ENCODE measurements at places on chromosomes 13 and 19.
A peak's percentile ranks its signal among the peaks of the same experiment; 100 is the strongest.

GRCh38 chr19:18715416-18715815, 31.9 kb downstream of the CRTC1 start:
- DNase-seq, result no peak

- DNase-seq, result no peak
Measured at GRCh38 chr13:32504263-32504662, 34.3 kb downstream of the N4BP2L2 start.

- DNase-seq, result no peak
Measured at GRCh38 chr13:47675871-47676270, 325.2 kb downstream of the SUCLA2 start.

DNA sequence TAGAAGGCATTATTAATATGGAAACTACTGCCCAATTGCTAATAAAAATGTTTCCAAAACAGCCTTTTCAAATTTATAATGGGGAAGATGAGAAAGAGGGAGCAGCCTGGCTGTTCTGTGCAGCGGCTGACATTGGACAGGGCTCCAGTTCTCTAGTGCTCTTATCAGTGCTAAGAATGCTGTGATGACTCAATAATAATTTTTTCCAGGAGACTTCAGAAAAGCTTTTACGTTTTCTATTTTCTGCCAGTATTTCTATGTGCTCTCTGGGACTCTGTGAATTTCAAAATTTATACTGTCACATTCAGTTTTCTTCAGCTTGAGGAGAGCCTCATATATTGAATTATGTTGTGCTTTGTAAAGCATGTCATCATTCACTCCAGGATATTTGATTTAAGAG, 209.6 kb downstream of the VWA8 start:
- DNase-seq, result no peak

DNA sequence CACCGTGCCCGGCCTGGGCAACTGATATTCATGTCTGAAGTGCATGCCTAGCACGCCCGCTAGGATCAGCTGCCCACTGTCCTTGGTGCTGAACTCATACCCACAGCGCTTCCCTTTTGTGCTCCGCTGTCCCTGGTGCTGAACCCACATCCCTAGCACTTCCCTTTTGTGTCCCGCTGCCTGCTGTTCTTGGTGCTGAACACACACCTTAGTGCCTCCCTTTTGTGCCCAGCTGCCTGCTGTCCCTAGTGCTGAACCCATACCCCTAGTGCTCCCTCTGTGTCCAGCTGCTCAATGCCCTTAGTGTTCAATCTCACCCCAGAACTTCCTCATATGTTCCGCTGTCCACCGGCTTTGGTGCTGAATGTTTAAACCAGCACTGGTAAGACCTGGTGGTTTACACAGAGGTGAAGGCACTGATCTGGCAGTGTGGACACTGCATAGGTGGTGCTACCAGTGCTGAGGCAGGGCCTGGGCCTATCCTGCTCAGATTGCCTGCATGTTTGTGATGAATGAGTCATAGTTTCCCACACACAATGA, 26.3 kb upstream of the SIGLEC11 start:
- peak; percentile 48 for DNase-seq

DNA sequence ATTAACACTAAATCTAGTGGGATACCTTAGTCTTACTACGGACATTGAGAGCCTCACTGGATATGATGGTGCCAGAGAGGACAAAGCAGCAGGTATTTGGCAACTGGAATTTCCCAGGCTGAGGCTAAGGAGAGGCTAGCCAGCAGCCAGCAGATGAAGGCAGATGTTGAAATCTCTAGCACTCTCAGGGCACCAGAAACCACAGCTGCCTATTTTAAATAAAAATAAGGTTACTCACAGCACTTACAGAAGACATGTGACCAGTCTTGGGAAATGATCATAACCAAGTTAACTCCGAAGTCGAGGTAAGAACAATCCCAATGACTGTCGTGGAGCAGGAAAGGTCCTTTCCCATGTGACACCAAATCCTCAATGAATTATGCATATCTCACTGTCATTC, 1726.0 kb downstream of the EFNB2 start:
- DNase-seq, result no peak

GRCh38 chr19:38786572-38787265, 2.3 kb upstream of the LGALS7B start:
- DNase-seq, result no peak

- DNase-seq, result no peak
Measured at GRCh38 chr13:46717275-46717674, 79.7 kb downstream of the ESD start.

DNA sequence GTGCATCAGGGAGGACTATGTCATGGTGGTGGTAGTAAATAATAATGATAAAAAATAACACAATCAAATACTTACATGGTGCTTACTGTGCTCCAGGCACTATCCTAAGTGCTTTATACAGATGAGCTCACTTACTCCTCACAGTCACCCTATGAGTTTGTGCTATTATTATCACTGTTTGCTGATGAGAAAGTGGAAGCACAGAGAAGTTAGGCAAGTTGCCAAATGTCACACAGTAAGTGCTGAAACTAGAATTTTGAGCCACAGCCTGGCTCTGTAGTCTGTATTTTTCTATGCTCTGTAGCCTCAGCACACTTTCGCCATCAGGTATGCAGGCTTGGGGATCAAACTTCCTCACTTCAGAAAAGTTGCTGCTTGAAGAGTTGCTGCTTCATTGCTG, 46.6 kb downstream of the HTR2A start:
- no peak for DNase-seq

DNA sequence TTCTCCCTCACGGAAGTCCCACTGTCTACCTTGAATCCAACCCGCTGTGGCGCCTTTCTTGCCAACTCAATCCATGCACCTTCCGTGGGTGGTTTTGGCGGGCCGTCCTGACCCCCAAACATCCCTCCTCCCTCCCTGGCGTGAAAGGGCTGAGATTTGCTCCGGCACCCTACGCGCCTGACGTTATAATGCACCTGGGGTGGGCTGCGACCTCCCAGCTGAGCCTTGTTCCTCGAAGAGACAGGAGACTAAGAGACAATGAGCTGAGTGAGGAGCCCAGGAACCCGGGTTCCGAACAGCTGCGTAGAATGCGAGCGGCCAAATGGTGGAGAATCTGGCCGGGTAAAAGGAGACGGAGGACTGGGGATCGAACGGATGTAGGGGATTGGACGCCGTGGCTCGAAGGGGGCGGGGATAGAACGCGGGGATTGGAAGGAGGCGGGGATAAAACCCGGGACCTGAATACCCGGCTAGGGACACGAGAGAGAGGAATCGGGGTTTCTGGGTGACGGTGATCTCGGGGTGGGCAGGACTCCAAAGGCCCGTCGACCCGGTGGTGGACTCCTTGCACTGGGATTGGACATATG, at the start of gene CPT1C:
Gene CPT1C (plus strand): TSS at position 461 of the 587 bp plus-strand sequence. CDS start 1,137 bp downstream, outside the sequence.
- DNase-seq, result peak; percentile 35

GRCh38 chr13:65034266-65034665, 2195.9 kb downstream of the PCDH9 start:
- DNase-seq, result no peak

DNA sequence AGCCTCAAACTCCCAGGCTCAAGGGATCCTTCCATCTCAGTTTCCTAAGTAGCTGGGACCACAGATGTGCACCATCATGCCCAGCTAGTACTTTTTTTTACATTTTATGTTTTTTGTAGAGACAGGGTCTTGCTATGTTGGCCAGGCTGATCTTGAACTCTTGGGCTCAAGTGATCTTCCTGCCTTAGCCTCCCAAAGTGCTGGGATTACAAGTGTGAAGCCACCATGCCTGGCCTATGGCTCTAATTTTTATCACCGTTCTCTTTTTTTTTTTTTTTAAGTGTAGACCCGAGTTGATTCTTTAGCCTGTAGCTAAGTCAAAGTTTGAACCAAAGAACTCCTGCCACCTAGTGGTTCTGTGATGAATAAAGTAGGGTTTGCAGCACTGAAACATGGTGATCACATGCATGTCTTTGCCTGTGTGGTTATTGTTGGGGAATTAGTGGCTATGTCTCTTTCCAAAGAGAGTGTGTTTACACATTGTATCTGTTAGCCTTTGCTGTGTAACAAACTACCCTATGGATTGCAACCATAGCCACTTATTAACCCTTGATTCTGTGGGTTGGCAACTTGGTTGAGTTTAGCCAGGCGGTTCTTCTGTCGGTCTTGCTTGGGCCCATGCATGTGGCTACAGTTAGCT, 11.6 kb downstream of the NFILZ start:
- DNase-seq, result peak; percentile 14

DNA sequence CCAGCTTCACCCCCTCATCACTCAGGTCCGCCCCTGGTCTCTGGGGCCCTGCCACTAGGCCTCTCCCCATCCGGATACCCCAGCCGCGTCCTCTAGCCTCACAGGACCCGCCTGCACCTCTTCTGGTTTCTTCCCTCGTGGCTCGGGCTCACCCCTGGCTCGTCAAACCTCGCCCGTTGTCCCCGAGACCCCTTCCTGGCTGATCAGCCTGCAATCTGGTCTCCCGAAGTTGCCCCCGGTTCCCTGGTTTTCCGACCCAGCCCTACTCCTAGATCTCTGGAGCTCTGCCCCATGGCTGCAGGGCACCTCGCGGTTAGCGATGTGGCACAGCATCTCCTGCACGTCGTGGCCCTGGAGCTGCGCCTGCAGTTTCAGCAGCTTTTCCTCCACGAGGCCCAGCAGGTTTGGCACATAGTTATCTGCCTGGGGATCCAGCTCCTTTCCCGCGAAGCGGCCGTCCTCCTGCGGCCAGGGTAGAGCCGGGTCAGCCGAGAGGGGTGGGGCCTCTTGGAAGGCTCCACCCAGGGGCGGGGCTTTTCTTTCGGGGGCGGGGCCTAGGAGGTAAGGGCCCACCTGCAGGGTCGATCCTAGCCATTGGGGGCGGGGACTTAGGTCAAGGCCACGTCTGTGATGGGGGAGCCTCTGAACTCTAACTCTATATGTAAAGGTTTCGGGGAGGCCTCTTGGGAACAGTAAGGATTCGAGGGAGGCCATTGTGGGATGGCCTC, 2.4 kb upstream of the RGL3 start:
- DNase-seq, result peak; percentile 18

GRCh38 chr19:19059018-19059836, 4.6 kb upstream of the SLC25A42 start:
- DNase-seq, result no peak

- DNase-seq, result no peak
Measured at GRCh38 chr19:45322744-45323281, at the start of gene CKM. CKM (minus strand) TSS chr19:45322875; CDS start chr19:45319713, 3,162 bp downstream.

DNA sequence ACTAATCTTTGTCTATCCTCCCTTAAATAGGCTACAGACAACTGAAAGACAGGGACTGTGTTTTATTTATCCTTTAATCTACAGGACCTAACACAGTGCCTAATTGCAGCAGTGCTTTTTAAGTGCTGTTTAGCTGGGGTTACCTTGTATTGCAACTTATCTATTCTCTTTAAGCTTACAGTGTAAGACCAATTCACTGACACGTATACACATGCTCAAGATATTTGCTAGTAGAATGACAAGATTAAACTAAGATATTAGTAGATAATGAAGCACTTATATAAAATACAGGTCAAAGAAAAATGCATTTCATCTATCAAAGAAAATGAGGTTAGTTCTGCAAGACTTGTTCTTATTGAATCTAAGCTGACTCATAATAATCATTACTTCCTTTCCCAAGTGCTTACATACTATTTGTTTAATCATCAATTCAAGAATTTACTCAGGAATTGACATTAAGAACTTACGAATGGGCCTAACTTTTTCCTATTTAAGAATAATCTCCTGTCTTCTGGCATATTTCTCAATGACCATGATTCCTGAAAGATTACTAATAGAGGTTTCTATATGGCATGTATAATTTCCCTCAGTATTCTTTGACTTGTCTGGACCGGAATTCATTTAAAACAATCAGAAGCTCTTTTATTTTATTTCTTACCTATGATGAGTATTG, 75.8 kb upstream of the MAB21L1 start:
- no peak for DNase-seq

DNA sequence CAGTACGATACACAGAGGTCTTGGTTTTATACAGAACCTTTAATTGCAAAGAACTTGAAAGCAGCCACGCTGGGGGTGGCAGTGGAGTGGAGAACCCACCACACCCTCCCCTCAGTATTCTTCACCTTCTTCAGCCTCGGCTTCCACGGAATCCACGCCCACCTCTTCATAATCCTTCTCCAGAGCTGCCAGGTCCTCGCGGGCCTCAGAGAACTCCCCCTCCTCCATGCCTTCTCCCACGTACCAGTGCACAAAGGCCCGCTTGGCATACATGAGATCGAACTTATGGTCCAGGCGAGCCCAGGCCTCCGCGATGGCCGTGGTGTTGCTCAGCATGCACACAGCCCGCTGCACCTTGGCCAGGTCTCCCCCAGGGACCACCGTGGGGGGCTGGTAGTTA, 7.9 kb downstream of the TUBA3C start:
- DNase-seq, result no peak

All from activated T-cell treated with anti-CD3 and anti-CD28 coated beads for 4 hours (primary cell).